ENCODE measurements at places on chromosomes 5 and 9. TPM values are rescaled to one million over a fixed set of nuclear protein-coding genes. Genes with fewer than 3 reads are reported as not detected.

Gene IDNK
- 7.8 TPM for total RNA-seq

Gene SLC25A51
- total RNA-seq = 73.0 TPM

Gene PRUNE2
- total RNA-seq = 619 TPM

Gene DUSP1
- total RNA-seq = 212 TPM

Gene DDX4
- not detected for total RNA-seq

Gene CTNND2
- not detected for total RNA-seq

Gene CEP72
- 2.2 TPM for total RNA-seq

Gene PCDHA12
- not detected for total RNA-seq

Gene CDHR2
- not detected for total RNA-seq

Gene ENC1
- 75.6 TPM for total RNA-seq

Gene CCDC112
- 2.5 TPM for total RNA-seq

Gene GOLM1
- 290 TPM for total RNA-seq

Gene TYRP1
- not detected for total RNA-seq

Gene SMIM23
- not detected for total RNA-seq

Gene SLC27A4
- 20.9 TPM for total RNA-seq

Gene PDE6A
- not detected for total RNA-seq

Gene CAVIN4
- total RNA-seq = 0.91 TPM

Gene WHRN
- total RNA-seq = 4.2 TPM

Gene PCDHA5
- total RNA-seq = 0.13 TPM

Gene SERF1A
- 9.8 TPM for total RNA-seq

Gene NR2F1-AS1
- 5.4 TPM for total RNA-seq

Gene PTPDC1
- 12.1 TPM for total RNA-seq

Gene SVEP1
- 89.5 TPM for total RNA-seq

Gene OBP2B
- total RNA-seq = not detected

Gene PCDHA3
- total RNA-seq = 0.11 TPM

Gene LIFR
- 50.8 TPM for total RNA-seq

Gene B4GALT1
- 136 TPM for total RNA-seq

Gene MYMK
- total RNA-seq = not detected

Gene LECT2
- total RNA-seq = not detected

Gene LAMC3
- under 0.01 TPM for total RNA-seq

Gene ADAMTSL1
- 206 TPM for total RNA-seq

Gene PCDHB11
- total RNA-seq = 1.7 TPM

Gene GABRA6
- not detected for total RNA-seq

Gene RAI14
- total RNA-seq = 139 TPM

Gene GARIN3
- not detected for total RNA-seq

Gene AGXT2
- not detected for total RNA-seq

Gene SLC25A2
- total RNA-seq = 0.39 TPM

Gene PRDM9
- not detected for total RNA-seq

Gene ZNF658
- total RNA-seq = 7.3 TPM

Gene EFNA5
- 20.1 TPM for total RNA-seq

Gene SREK1IP1
- 17.7 TPM for total RNA-seq

Gene RETREG1
- total RNA-seq = 34.9 TPM

Gene CYSRT1
- total RNA-seq = 0.52 TPM

Gene ENHO
- total RNA-seq = 0.39 TPM

Gene TGFBI
- 1,753 TPM for total RNA-seq

Gene EQTN
- total RNA-seq = not detected

Gene LCNL1
- 0.11 TPM for total RNA-seq

Gene RNF183
- total RNA-seq = not detected

Gene F2R
- 1.1 TPM for total RNA-seq

Gene TEX48
- not detected for total RNA-seq

Gene SMIM33
- total RNA-seq = not detected

Gene VCAN
- 337 TPM for total RNA-seq

Gene MYO10
- 77.1 TPM for total RNA-seq

Gene ECM2
- 52.8 TPM for total RNA-seq

Gene FBP2
- not detected for total RNA-seq

Gene FBLL1
- 0.39 TPM for total RNA-seq
